ENCODE measurements at places on chromosomes 16 and 17.

DNA sequence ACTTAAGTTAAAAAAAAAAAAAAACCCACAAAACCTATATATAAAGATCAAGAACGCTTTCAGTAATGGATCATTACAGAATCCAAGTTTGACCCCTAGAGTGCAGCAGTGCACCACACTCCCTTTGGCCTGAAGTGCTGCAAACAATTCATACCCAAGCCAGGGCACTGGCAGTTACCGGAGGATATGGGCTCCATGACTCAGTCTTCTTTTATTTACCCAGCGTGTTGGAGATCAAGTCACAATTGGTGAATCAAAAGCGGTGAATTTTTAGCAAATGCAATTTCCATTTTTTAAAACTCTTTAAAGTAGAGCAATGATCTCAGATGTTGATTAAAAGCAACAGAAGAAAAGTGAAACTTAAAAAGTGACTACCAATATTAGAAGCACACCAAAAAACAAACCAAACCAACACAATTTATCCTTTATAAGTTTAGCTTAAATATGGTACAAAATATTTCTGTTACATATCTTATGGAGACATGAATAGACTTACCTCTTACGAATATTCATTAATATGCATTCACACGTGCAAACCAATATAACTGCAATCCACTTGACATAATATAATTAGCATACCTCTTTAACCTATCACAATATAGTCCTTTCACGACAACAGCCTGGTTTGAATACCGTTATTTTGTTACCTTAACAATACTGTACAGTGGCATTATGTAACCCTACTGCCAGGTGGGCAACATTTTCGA is 46.3 kb downstream of the ZNF652 start:
- DNase-seq: peak; percentile 80

- DNase-seq: no peak
Observed at GRCh38 chr17:51725185-51725584, 433.3 kb downstream of the CA10 start.

GRCh38 chr17:70606086-70606485 is 436.8 kb downstream of the KCNJ2 start:
- no peak for DNase-seq

- DNase-seq: peak; percentile 44
Observed at GRCh38 chr16:28110479-28110878, 47.0 kb upstream of the GSG1L start.

DNA sequence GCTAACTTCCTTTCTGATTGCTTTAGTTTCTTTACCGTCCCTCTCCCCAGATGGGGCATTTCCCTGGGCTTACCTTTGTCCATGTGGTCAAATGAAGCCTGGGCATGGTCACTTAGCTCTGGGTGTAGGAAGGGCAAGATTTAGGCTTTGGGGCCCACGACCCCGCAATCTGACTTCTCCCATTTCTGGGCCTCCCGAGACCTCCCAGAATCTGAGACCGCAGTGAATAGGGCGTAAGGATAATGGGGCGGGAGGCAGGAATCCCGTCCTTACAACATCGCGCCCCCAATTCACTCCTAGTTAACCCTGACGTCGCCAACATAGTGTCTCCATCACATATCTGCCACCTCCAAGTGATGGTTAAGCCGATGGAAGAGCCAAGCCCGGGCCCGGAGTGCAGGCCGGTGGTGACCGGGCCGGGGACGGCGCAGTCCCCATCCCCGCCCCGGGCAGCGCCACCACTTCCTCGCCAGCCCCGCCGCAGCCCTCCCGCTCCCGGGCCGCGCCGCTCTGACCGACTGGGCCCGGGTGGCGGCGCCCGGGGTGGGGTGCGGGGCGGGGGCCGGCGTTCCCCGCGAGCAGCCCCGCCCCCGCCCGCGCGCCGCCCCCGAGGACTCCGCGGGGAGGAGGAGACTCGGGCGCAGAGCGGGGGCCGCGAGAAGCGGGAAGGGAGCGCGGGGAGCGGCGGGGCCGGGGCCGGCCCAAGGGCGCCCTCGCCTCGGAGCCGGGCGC is at the start of gene RHBDL3:
TSS of gene RHBDL3 (plus strand) at position 641 of the 732 bp plus-strand sequence. CDS start 358 bp downstream, outside the sequence.
- DNase-seq: peak; percentile 83

DNA sequence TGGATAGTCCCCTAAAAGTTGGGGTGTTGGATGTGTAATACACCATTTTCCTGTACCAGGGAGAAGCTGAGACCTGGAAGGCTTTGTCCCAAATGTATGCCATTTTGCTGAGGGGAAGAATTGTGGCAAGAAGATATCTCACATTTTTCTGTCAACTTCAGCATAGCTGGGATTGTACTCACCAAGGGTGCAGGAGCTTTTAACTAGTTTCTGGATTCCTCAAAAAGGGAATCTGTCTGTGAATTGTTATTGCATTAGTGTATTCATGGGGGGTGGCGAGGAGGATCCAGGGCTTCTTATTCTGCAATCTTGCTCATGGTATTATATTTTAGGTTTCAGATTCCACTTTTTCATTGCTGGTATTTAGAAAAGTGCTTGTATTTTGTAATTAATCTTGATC is 208.2 kb upstream of the MYOCD start:
- no peak for DNase-seq

GRCh38 chr17:49716668-49717364 is 9.1 kb upstream of the SLC35B1 start:
- no peak for DNase-seq

GRCh38 chr16:12228602-12229499 is 252.3 kb downstream of the SNX29 start:
- no peak for DNase-seq
